ENCODE measurements at places on chromosomes 11 and 22.

DNA sequence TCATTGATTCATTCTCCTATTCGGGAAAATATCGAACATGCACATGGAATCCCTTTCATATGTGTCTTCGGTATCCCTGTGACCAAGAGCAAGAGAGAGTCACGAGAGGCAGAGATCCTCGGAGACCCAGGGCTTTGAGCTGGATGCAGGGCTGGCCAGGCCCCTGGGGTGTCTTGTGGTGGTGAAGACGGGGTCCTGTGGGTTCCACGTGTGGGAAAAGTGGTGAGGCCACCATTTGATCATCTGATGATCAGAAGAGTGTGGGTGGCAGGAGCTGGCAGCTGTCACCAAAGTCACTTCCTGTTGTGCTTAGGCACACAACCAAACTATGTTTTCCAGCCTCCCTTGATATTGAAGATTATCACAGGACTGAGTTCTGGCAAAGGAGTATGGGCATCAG is 94.0 kb downstream of the BRD1 start:
- no peak for DNase-seq

DNA sequence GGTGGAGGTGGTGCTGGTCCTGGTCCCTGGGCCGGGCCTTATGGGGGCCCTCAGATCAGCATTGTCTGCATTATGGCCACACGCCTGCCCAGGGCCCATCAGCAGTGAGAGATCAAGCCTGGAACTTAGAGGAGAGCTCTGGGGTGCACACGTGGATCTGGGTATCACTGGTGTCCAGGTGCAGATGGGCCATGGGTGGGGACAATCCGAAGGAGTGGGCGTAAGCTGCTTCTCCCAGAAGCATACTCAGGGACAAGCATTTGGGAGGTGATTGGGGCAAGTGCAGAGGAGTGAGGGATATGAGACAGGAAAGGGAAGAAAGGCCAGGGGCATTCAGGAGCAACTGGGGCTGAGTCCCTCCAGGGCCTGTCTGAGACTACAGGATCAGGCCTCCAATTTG is 84.3 kb downstream of the CSNK2A3 start:
- DNase-seq = no peak

DNA sequence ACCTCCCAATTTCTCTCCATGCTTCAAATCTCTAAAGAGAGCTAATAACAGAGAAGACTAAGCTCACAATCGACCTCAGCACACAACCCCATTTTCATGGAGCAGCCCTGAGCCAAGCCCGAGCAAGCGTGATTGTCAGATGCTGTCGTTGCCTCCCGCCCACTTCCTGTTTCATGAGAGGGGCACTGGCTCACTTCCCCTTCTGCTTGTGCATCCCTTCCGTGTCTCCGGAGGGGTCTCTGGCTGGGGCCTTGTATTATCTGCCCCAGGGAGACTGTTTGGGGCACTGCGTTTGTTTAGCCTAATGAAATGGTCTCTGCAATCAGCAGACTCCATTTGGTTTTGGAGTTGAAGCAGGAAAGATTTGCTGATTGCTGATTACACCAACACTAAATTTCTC is 181.3 kb upstream of the SEZ6L start:
- DNase-seq = no peak

- no peak for DNase-seq
These were observed 289.7 kb downstream of the ST3GAL4 start for GRCh38 chr11:126645186-126645585.

DNA sequence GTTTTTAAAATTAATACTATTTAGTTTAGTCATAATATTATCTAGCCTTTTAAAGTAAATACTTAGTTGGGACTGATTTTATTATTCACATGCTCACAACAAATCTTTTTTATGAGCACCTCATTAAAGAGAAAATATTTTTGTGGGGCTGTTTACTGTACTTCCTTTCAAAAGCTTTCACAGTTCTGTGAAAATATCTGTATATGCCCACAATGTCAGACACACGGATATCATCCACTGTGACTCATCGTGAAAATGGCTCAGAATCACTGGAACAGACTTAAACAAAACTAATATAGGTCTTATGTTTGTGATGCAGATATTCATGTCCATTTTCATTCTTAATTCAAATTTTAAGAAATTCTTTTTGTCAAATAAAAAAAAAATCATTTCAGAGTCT is 305.2 kb downstream of the RAB38 start:
- no peak for DNase-seq

GRCh38 chr11:95267601-95268213 is 36.7 kb upstream of the SESN3 start:
- no peak for DNase-seq

- DNase-seq = peak; percentile 29
These were observed 59.0 kb downstream of the MYH9 start for GRCh38 chr22:36328635-36329253.

GRCh38 chr11:27886857-27887256 is 186.6 kb upstream of the BDNF start:
- DNase-seq = no peak

DNA sequence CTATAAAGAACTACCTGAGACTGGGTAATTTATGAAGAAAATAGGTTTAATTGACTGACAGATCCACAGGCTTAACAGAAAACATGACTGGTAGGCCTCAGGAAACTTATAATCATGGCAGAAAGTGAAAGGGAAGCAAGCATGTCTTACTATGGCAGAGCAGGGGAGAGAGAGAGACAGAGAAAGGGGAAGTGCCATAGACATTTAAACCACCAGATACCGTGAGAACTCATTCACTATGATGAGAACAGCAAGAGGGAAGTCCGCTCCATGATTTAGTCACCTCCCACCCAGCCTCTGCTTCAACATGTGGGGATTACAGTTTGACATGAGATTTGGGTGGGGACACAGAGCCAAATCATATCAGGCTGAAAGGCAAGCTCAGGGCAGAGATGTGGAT is 327.1 kb upstream of the DDI1 start:
- DNase-seq = no peak

- DNase-seq = no peak
These were observed 50.7 kb upstream of the CD44 start for GRCh38 chr11:35088226-35088625.

- DNase-seq = no peak
These were observed 108.6 kb downstream of the KCNQ1OT1 start for GRCh38 chr11:2590965-2591754.

DNA sequence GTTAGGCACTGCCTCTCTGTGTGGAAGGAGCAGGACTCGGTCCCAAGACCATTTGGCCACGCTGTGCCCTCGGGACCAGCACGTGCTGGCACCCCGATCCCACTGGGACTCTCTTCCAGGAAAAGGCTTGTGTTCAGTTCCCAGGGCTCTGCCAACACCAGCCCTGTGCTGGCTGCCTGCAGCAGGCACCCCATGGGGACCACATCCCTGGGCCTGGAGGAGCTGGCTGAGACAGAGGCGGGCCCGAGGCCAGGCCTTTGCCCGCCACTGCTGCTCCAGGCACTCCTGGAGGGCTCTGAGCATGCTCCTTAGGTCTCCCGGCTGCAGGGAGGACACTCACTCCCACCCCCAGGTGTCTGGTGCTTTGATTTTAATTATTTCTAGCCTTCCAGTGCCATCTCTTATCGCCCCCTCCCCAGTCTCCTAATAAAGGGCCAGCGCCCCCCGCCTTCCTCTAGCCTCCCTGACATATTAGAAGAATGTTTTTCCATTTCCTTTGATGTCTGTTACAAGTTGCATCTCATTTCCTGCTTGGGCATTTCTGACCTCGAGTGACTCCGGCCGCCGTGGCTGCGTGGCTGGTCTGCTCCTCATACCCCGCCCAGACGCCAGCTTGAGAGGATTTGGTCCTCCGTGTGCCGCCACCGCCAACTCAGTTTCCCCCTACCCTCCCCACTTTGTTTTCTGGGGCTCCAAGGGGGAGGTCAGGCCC is 14.4 kb downstream of the CDKN1C start:
- DNase-seq = no peak

DNA sequence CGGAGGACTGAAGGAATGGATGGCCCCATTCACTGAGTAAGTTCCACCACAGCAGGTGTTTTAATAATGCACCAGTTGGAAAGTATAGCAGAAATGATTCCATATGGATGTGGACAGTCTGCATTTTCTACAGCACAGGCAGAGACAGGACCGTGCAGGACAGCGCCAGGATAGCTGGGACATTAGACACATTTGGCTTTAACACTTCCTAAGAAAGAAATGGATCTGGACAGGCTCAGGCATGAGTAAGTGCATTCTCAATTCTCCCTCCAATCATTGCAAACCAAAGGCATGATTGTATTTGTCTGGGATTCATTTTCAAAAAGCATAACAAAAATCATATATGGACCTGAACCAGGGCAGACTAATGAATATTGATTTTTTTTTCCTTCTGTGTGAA is 233.0 kb upstream of the POU2AF2 start:
- DNase-seq = no peak

- DNase-seq = no peak
These were observed 21.4 kb downstream of the PATL1 start for GRCh38 chr11:59647245-59647980.

DNA sequence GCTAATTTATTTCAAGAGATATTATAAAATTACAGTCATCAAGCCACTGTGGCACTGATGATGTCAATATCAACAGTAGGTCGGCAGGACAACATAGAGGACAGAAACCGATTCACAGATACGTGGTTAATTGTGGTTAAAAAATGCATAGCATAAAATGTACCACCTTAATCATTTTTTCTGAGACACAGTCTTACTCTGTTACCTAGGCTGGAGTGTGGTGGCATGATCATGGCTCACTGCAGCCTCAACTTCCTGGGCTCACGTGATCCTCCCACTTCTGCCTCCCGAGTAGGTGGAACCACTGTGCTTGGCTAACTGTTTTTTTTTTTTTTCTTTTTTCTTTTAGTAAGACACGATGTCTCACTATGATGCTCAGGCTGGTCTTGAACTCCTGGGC is 21.0 kb upstream of the TOLLIP start:
- DNase-seq = no peak

DNA sequence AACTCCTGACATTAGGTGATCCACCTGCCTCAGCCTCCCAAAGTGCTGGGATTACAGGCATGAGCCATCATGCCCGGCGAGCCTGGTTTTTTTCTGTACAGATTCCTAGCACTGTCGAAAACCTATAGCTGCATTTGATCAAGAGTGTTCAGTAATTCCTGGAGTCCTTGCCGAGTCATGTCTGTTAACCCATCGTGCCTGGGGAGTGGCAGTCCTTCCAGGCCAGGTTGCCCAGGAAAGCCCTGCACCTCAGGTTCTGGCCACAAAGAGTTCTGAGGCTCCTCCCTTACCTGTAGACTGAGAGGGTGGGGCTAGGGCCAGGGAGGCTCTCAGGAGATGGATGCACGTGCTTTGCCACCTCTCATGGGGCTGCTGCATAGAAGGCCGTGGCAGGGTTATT is 17.0 kb downstream of the YDJC start:
- no peak for DNase-seq

DNA sequence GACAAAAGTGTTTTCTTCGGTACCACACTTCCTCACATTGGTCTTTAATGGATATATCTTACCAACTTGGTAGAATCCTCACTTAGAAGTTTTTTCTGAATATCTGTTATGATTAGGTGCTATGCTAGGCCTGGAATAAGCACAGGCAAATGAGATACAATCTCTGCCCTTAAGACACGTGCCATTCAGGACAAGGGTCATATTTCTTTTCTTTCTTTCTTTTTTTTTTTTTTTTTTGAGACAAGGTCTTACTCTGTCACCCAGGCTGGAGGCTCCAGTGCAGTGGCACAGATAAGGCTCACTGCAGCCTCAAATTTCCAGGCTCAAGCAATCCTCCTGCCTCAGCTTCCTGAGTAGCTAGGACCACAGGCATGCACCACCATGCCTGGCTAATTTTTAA is 23.0 kb downstream of the WBP2NL start:
- DNase-seq = no peak

DNA sequence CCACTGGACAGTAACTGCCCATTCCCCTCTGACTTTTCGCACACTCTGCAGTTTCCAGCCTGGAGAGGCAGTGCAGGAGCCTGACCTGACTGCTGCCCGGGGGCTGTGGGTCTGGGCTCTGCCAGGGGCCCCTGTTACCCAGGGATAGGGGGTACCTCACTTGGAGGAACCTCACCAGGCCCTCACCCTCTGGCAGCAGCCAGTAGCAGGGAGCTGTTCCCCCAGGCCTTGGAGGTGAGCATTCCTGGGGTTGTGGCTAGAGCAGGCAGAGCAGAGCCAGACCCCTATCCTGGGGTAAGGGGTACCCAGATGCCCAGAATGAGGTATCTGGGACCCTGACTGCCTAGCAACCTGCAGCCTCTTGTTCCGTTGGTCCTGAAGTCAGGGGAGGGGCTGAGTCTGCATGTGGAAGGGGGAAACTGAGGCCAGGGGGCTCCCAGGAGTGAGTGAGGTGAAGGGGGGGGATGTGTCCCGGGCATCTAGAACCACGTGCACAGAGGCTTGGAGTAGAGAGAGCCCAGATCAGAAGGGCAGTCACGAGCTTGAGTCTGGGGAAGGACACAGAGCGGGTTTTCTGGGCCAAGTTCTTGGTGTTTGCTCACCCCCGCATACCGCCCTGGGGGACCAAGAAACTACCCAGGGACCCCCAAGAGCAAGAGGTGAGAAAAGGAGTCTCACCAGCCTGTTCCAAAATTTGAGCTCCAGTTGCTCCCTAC is 43.9 kb upstream of the ACCSL start:
- DNase-seq = no peak

DNA sequence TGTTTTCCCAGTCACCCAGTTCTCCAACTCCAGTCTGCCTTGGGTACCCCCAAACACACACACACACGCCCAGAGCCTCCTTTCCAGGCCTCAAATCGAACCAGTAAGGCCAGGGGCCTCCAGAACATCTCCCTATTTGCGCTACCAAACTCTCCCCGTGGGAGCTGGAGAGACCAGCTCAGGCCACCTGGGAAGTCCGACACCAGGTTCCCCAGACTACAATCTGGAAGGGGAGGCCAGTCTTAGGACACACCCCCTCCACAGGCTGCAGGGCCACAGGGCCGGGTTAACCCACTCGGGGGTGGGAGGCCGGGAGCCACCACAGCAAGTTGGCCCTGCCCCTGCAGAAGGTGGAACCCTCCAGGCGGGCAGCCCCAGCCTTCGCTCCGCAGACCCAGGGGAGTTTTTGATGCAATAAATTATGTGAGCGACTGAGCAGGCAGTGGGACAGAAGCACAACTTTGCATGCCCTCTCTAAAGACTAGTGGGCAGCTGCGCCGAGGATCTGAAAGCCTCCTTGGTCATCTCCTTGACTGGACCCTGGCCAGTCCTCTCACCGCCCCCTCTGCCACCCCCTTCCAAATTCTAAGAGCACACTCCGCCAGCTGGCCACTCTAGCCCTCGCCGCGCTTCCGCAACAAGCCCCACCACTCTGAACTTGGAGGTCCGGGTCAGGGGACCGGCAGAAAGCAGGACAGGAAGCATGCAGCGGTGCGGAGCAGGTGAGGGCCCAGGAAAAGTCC is 2.8 kb downstream of the IGF2 start:
- no peak for DNase-seq

- DNase-seq = no peak
These were observed 1025.2 kb downstream of the TBC1D22A start for GRCh38 chr22:47787501-47788227.

- DNase-seq = no peak
These were observed 287.2 kb downstream of the TMEM135 start for GRCh38 chr11:87324817-87325489.
